Activated T-cell treated with anti-CD3 and anti-CD28 coated beads, Interleukin-2, amount 50 U/mL, for 72 hours (primary cell): ENCODE measurements at places on chromosomes 5 and 9.

GRCh38 chr5:162434281-162434680 is 366.7 kb downstream of the GABRG2 start:
- no peak for DNase-seq

GRCh38 chr9:136023410-136024225 is 62.4 kb upstream of the UBAC1 start:
- no peak for DNase-seq

GRCh38 chr9:125106285-125106893 is 36.9 kb downstream of the SCAI start:
- no peak for DNase-seq

- no peak for DNase-seq
Measured at GRCh38 chr5:169646856-169647255, 9.8 kb downstream of the DOCK2 start.

DNA sequence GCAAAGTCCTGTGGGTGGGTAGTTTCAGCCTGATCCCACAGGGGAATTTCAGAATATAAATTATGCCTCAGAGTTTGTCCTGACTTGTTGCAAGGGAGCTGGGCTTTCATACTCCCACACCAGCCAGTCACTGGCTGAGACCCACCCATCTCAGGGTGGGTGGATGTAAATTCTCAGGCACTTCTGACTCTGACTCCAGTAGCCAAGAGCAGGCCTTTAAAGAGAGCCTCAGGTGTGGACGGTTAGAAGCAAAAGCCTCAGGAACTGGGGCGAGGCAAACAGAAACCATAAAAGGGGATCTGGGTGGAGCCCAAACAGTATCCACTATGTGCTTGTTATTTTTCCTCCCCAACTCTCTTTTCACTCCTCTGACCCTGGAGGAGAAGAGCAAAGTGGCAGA is 28.6 kb upstream of the FBXW11 start:
- no peak for DNase-seq

DNA sequence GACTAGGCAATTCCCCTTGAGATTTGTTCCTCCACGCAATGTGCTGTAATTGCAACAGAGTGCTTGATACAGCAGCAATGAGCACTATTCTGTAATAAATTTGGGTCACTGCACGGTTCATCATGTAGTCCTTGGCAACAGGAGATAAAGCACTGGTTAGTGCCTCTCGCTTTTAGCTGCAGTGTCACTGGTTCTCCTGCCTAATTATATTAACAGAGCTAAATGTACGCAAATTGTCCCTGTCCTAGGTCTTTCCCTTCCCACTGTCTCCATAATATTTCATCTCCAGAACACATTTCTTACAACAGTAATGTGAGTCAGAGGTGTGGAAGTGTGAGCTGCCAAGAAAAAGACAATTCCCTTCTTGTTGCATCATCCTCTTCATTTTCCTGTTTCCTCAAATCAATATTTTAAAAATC is 553.1 kb downstream of the ZNF608 start:
- DNase-seq: no peak

DNA sequence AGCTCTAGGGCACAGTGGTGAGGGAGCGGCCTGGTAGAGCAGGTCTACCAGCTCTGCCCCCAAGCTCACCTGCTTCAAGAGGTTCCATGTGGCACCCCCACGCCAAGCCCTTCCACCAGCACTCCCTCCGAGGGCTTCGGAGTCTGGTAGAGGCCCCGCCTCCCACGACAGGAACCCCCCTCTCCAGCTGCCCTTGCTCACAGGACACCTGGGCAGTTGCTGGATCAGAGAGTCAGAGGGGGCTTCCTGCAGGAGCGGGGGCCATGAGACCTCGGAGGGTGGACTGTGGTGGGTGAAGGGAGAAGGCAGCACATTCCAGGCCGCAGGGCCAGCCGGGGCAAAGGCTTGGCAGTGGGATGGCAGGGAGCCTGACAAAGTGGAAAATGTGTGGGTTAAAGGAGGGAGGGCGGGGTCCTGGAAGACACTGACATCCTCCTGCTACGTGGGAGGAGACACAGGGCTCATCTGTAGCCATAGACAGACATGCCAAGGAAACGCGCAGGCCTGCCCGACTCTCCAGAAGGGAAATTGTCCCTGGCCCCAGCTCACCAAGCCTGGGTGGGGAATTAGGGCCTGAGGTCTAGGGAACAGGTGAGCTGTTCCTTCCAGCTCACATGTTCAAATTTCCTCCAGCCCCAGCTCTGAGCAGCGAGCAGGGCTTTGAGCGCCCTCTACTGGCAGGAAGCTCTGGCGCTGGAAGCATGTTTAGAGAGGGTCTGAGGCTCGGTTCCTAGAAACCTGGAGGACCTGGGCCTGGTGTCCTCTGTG is 74.2 kb downstream of the NTNG2 start:
- peak; percentile 80 for DNase-seq

- peak; percentile 30 for DNase-seq
Measured at GRCh38 chr5:124583469-124584350, 162.7 kb downstream of the ZNF608 start.

GRCh38 chr5:127010362-127010761 is 20.0 kb downstream of the MARCHF3 start:
- no peak for DNase-seq

DNA sequence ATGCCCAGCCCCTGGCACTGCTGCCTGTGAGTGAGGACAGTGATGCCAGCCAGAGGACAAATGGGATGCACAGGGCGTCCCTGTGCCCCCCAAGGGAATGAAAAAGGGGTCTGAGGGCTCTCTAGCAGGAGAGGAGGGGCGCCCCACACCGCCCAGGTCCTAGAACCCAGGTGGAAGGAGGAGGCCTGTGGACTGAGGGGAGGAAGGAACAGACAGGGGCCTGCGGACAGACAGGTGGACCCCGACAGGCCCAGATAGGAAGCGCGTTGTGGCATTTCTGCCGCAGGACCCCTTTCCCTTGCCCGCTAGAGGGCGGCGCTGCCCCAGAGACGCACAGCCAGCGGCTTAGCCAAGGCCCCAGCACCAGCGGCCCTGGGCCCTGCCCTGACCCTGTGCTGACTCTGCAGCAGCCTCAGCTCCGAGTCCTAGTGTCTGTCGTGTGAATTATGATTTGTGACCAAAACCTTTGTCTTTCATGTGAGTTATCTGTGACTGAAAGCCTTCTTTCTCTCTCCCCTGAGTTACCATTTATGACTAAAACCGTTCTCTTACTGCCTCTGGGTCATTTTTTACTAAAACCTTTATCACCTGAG is 30.7 kb downstream of the TRIP13 start:
- DNase-seq: peak; percentile 84

- DNase-seq: no peak
Measured at GRCh38 chr5:137268646-137269045, 230.5 kb downstream of the SPOCK1 start.

DNA sequence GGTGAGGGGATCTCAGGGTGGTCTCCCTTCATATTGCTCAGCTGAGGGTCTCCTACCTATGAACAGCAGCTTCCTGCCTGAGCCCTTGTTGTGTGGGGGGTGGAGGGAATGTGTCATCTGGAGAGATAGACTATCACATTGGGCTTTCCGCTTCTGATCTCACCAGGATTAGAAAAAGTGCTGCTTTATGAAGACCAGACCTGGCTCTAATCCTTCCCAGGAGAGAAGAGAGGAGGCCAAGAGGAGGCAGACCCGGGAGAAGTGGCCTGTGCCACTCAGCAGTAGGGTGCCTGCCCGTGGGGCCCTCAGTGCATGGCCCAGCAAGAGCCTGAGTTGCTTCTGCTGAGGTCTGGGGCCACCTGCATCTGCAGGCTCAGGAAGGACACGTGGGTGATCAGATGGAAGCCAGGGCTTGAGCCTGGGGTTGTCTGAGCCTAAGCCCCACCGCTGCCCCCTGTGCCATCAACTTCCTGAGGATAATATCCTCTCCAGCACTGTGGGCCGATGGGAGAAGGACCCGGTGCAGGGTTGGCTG is 22.1 kb upstream of the COL5A1 start:
- no peak for DNase-seq

- DNase-seq: peak; percentile 45
Measured at GRCh38 chr5:119063579-119064379, 7.1 kb upstream of the DMXL1 start.

- no peak for DNase-seq
Measured at GRCh38 chr5:117776977-117777376, 1202.4 kb upstream of the SEMA6A start.

- no peak for DNase-seq
Measured at GRCh38 chr5:176695073-176695472, 47.8 kb downstream of the TSPAN17 start.

DNA sequence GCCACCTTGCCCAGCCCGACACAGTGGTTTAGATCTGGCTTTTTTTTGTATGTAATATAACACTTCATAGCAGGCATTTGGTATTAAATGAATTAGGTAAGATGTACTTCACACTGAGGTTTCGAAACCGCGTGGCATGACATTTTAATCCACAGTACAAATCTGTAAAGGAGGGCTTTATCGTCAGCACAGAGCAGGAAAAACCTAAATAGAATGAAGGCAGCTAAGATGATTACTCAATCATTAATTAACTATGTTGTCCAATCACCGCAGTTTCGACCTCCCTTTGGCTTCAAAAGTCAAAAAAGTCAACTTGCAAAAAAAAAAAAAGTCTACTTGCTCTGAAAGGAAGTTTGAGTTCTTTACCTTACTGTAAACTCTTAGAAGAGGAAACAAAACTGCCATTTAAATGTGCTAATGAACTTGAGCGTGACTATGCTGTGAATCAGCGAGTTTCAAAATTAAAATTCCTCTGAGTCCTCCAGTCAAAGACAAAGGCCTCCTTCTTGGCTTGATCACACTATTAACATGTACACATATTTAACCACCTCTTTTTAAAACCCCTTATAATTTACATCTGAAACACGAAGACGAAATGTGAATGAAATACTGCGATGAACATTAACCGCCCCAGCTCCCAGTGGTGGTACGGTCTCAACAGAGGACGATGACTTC is 698 bp upstream of the SEC24A start:
- peak; percentile 42 for DNase-seq

GRCh38 chr9:36127652-36128244 is 8.8 kb upstream of the GLIPR2 start:
- DNase-seq: no peak

DNA sequence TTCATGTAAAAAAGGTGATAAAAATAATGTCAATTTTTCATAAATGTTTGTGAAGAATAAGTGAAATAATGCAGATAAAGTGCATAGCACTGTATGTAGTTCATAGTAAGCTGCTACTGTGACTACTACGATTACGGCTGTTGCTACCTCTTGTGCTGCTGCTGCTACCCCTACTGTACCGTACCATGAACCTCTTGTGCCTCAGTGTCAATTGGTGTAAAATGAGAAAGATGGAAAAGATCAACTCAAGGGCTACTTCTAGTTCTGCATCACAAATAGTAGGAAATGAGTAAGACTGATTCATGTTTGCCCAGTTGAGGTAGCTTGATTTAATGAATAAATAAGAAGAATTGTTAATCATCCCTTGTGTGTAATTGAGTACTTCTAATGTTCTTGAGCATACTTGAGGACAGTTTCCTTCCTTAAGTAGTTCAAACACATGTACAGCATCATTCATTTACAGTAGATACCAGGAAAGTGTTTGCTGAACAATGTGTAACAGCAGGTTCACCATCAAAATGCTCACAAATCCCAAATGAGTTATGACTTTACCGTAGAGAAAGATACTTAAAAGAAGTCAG is 200.0 kb upstream of the ATP10B start:
- DNase-seq: no peak

GRCh38 chr5:1404062-1404461 is 41.2 kb downstream of the SLC6A3 start:
- no peak for DNase-seq

- no peak for DNase-seq
Measured at GRCh38 chr9:74322661-74323314, 174.3 kb upstream of the RORB start.

- no peak for DNase-seq
Measured at GRCh38 chr5:65828022-65828896, 98.1 kb upstream of the ERBIN start.

DNA sequence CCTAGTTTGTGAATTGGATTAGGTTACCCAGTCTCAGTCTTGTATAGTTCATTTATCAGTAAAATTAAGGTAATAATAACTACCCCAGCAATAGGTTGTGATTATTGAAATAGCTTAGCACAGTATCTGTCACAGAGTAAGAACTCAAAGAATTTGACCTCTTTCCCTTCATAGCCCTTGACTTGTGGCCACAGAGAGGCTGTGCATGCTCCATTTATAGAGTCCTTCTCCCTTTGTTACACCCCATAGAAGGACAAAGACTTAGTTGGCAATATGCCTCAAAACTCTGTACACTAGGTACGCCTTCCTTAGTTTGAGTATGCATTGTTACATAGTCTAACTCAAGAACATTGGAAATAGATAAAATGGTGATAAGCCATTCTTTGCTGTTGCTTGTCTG is 257.2 kb downstream of the KCTD16 start:
- DNase-seq: no peak

DNA sequence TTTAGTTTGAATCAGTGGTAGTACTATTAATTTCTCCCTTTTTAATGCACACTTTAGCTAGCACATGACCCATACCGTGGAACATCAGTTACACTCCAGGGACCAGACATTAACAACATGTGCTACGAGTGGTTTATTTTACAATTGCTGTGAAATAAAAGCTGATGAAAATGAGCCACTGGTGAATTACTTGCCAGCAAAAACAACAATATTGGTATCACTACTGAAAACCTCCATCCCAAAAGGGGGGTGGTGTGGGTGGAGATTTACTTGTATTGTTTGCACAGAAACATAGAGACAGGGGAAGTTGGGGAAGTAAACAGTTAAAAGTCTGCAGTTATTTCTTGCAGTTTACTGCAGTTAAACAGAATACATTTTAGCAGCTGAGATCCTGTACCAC is 369.6 kb upstream of the GRAMD2B start:
- DNase-seq: no peak

DNA sequence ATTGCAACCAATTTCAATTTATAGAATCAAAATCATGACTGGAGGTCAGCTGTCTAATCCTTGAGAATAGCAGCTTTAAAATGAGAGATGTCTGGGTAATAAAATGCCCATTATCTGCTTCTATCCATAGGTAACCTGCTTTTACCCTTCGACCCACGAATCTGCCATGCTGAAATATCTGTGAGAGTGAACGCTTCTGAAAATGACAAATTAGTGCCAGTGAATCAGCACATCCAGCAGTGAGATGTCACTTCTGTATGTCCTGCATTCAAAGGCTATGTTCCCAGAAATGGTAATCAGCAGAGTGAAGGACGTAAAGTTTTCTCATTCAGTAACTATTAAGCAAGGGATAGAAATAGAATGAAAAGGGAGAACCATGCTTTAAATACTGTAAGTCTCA is 532.4 kb upstream of the ITGA1 start:
- no peak for DNase-seq

GRCh38 chr9:132207839-132208615 is 46.2 kb downstream of the NTNG2 start:
- peak; percentile 36 for DNase-seq

DNA sequence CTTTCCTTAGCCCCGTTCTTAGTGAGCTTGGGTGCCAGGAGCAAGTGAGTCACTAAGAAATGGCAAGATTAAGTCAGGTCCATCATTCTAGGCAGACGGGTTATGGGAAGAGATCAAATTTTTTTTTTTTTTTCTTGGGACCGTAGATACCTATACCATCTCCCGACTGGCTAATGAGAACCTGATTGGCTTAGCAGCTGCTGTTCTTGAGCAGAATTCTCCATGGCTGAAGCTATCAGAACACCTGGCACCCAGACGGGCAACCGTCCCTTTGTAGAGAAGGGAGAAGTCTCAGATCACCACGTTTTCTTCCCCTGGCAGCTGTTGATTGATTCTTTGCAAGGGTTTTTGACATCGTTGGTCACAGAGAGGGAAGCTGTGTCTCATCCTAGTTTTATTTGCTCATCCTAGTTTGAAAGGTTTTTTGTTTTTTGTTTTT is 78.6 kb downstream of the AOPEP start:
- no peak for DNase-seq

- DNase-seq: no peak
Measured at GRCh38 chr5:167207081-167207480, 1084.4 kb upstream of the WWC1 start.
